M059J (cell line): ENCODE measurements at places on chromosomes 5 and 9.
A peak's percentile ranks its signal among the peaks of the same experiment; 100 is the strongest.

GRCh38 chr5:17401470-17402288, 96.4 kb upstream of the TAF11L2 start:
- DNase-seq = peak; percentile 34

GRCh38 chr5:24750355-24750754, 105.6 kb upstream of the CDH10 start:
- DNase-seq = peak; percentile 40

- peak; percentile 37 for DNase-seq
Measured at GRCh38 chr5:78716206-78716605, 67.6 kb upstream of the LHFPL2 start.

DNA sequence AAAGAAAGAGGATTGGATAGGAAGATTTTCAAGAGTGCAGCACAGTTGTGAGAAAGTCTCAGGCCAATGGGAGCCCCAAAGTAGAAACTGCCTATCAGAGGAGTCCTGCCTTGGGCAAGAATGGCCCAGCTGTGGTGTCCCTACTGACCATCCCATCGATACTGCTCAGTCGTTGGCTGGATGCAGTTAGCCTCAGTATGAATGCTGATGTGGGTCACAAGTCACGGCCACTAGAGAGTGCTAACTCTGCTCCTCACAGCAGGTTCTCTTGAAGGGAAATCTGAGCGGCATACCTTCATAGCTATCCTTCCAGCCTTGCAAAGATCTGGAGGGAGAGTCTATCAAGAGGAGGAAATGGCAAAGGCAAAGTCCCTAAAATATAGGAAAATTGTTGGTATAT, 11.6 kb upstream of the CETN3 start:
- DNase-seq = peak; percentile 11

DNA sequence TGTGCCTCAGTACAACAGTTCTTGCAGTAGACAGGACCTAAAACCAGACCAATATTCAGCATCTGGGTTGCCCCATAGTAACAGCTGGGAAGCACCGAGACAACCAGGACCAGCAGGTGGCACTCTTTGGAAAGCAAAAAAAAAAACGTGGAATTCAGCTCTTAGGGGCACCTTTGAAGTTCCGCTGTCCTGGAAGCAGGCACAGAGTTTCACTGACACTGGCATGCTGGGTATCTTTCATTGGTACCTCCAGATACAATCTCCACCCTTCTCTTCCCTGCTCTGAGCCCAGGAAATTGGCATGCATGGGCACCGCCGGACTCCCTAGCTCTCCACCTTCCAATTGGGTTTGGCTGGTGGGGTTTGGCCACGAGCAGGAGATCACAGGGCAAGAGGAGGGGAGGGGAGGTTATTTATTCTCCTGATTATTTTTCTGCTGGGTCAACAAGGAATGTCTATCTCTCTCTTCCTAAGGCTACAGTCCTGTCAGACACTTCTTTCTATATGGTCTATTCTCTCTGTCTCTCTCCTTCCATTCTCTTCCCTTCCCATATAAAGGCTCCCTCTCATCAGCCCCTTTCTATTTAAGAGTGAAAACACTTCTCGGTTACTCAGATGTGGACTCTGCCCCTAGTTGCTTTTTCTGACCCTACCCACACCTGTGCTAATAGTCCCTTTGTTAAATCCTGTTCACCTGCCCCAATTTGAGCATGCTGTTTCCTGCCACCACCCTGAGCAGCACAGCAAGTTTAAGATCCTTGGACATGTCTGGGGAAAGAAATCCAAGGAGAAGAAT, 1.9 kb upstream of the IDNK start:
- DNase-seq = peak; percentile 60

- no peak for DNase-seq
Measured at GRCh38 chr5:168184103-168184502, 107.3 kb upstream of the WWC1 start.

GRCh38 chr9:34408173-34408572, 31.5 kb upstream of the MYORG start:
- no peak for DNase-seq

DNA sequence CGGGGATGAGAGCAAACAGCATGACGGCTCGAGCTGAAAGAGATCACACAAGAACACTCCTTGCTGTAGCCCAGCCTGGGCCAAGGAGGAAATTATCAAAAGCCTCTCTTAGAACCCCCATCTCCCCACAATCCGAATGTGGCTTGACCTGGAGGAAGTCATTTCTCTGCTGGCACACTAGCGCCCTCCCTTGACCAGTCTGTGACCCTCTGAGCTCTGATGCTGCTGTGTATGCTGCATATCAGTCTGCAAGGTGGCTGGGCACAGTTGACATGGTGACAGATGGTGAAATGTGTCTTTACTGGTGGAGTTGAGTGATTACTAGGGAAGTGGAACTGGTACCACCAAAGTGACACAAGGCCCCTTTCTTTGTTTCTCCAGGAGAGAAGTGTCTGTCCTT, 3.3 kb downstream of the SLC46A2 start:
- peak; percentile 7 for DNase-seq

DNA sequence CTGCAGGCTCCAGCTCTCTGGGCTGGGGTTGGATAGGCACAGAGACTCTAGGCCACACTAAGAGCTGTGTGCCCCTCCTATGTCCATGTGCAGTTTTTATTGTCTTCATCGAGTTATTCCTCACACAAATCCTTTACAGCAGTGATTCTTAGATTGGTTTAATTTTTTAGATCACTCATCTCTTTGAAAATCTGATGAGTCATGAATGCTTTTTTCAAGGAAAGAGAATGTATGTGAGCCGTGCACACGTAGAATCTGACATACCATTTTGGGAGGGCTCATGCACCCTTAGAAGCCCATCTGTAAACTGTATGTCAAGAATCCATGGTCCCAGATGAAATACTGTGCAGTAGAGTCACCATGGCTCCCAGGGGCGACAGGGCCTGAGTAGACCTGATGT, 100.7 kb upstream of the S1PR3 start:
- DNase-seq = no peak

DNA sequence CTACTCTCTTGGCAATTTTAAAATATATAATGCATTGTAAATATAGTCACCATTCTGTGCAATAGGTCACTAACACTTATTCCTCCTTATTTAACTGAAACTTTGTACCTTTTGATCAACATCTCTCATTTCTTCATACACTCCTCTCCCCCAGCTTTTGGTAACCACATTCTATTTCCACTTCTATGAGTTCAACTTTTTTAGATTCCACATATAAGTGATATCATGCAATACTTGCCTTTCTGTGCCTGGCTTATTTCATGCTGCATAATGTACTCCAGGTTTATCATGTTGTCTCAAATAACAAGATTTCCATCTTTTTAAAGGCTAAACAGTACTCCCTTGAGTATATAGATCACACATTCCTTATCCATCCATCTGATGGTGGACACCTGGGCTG, 188.8 kb downstream of the NXNL2 start:
- DNase-seq = no peak

DNA sequence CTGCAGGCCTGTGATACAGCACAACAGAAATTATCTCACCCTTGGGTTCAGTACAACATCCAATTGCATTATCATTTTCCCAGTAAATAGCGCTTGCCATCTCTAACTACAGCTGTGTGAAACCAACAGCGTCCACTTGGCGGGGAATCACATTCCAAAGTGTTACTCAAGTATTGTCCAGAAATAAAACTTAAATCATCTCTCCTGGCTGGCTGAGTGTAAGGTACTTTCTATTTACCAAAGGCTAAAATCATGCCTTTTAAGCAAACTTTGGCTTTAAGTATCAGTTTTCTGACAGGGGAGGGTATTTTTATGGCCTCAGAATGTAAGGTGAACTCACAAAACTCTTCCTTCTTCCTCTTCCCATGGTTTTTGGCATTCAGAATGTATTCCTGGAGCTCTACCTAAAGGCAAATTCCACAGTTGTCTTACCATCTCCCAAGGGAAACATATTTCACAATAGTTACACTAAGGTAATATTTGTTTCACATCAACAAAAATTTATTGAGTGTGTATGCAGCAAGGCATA, 205.6 kb upstream of the MPDZ start:
- DNase-seq = peak; percentile 26

DNA sequence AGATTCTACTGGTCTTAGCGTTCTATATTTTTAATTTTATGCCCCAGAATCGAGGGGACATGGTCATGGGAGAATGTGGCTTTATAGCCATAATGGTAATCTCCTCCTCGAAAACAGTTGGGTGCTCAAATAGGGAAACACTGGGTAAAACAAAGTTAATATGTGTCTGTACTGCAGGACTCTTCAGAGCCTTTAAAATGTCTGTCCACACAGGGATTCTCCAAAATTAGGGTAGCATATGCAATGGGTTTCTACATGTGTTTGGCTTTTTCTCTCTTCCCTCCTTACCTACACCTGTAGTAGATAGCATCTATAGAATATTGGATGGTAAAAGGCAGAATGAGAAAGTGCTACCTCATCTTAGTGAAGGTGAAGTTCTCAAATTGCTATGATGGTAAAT, 130.0 kb upstream of the NR3C1 start:
- DNase-seq = no peak

DNA sequence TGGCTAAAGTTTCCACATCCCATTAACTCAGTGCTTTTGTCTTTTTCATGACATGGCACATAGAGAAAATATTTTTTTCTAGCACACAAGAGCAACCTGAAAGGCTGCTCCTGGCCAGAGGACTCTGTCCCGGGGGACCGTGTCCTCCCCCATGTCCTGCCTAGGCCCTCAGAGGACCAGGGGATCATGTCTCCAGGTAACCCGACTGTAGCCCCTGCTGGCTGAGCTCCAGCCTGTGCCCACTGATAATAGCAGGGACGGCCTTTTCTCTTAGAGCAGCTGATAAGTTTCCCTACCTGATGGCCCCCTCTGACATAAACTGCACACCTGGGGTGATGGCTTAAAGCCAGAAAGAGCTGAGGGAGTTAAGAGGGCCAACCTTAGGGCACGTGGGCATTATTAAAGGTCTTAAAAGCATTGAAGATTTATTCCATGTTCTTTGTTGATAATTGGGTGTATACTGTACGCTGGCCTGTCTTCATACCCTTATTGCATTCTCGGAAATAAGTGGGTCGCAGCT, 5.9 kb downstream of the HDHD3 start:
- no peak for DNase-seq

DNA sequence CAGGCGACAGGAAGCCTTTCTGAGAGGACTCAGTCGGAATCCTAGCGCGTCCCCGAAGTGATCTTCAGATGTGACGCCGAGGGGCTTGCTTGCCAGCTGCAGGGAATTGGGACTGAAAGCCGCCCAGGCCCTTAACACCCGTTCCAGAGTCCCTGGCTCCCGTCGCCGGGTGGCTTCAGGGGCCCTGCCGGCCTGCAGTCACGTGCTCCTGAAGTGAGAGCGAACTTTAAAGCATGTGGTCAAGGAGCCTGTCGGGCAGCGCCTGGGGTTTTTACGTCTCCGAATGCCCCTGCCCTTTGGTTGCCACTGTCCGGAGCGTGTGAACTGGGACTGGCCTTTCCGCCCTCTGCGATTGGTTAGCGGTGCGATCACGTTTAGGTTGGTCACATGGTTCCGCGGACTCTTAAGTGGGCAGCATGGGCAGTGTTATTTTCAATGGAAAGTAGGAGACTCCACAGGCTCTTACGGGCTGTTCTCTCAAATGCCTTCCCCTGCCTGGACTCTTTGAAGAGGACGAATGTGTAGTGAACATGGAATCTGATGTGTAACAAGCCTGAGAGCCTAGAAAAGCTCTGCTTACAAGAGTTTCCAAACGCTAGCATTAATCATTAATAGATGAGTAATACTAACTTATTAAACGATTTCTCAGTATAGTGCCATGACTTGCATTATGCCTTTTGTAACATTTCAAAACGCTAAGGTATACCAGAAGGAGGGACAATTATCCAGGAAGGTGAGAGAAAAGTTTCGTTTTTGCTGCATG, 1.9 kb downstream of the VLDLR start:
- DNase-seq = peak; percentile 5

DNA sequence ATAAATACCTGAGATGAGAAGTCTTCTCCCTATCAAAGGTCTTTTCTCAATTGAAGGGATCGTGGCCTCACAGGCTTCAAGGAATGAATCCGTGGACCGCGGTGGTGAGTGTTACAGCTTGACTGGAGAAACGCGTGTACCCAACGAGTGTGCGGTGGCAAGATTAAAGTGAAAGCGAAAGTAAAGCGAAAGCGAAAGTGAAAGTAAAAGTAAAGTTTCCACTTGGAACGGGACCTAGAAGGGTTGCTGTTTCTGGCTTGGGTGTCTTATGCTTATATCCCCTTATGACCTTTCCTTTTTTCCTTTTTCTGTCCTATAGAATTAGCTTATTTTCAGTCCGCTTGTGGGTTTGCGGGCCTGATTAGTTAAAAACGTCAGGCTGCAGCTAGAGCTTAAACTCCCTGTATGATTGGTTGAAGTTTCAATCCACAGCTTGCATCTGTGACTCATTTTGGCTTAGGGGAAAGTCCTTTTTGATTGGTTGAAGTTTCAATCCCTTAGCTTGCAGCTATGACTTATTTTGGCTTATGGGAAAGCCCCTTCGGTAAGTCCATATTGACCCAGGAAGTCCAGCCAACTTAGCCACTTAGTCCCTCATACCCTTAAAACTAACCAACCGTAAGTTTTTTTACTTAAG, 924.3 kb upstream of the CDH10 start:
- peak; percentile 34 for DNase-seq

DNA sequence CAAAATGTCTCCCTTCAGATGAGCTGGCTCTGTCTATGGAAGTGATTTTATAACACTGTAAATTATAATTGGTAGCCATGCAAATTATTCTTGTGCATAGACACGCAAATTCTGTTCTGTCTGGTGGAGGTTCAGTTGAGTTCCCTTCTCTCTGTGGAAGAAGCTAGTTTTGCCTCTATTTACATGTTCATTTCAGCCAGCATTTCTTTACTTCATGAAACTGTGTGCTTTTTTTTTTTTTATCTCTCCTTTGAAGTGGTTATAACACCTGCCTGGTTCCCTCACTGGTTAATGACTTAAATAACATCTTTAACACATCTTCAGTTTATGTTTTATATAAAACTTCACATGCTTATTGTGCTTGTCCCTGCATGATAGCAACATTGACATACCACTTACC, 149.4 kb upstream of the FBXL7 start:
- DNase-seq = no peak

- DNase-seq = peak; percentile 62
Measured at GRCh38 chr9:135504262-135505243, 4.1 kb downstream of the MRPS2 start.

DNA sequence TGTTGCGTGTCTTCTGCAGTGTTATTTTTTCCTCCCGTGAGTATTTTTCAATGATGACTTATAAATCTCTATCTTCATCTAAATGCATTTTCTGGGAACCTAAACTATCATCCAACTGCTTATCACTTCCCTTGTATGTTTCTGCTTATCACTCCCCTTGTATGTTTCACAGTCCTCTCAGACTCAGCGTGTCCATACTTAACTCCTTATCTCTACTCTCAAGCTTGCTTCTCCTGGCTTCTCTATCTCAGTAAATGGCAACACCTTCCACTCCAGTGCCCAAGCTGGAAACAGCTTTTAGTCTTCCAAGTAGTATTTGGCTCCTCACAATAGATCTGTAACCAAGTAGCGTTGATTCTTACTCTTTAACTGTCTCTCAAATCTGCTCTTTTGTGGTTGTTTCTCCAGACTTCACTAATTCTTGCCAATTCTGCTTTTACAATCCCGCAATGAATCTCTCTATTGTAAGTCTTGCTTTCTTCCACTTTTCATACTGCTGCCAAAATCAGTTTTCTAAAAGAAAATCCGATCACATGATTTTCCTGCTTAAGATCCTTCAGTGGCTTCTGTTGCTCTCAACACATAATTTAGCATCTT, 33.8 kb upstream of the TXNDC8 start:
- no peak for DNase-seq
